ENCODE measurements at places on chromosomes 1 and 21.
A peak's percentile ranks its signal among the peaks of the same experiment; 100 is the strongest.

DNA sequence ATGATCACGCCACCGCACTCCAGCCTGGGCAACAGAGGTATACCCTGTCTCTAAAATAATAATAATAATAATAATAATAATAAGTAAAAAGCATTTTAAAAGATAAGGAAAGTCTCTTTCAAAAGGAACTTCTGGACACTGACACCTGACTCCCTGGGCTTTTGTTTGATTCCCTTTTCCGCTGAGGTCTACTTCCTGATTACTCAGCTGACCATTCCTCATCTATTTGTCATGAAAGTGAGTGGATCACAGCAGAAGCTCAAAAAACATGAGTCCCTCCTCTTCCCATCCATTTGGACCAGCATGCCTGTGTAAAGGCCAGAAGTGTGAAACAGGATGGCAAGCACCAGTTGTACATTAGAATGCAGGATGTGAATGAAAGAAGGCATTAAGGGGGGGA, 61.1 kb upstream of the FBXO28 start:
- no peak for DNase-seq

DNA sequence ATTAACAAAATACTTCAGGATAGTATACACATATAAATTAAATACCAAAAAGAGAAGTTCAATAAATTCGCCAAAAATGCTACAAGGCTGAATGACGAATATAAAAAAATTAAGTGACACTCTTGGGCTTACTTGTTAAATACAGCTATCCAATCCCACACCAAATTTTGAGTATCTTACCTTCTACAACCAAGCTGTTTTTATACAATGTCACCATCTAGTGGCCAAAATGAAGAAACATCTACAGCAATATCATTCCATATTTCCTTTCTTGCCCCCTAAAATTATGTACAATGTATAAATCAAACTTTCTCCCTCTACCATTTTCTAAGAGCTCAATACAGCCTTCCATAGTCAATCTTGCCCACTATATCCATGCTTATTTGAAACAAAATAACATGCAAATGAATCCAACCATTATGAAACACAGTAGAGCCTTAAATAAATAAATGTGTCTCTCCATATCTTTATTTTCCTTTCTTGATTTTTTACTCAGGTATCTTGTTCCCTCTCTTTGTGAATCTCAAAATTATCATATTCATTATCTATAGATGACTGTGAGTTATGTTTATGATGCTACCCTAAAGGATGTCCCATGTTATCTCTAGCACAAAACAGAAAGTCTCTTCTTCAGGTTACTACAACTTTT, 86.3 kb downstream of the ACBD6 start:
- DNase-seq, result no peak

DNA sequence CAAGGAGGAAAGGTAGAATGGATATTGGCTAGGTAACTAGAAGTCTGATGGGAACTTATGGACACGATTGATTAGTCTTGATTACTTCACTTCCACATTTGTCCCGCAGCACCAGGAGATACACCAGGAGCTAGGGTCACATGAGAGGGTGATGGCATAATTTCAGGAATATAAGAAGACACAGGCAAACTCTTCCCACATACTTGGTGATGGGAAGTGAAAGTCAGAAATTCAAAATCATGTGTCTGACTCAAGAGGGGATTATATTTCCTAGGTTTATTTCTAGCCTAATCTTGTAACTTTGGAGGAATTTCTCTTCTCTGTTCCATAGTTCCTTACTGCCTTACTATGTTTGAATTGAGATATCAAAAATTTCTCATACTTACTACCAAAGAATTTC, 185.0 kb downstream of the PBX1 start:
- DNase-seq, result no peak

GRCh38 chr1:234970401-234970730, 158.3 kb downstream of the TOMM20 start:
- DNase-seq, result no peak

- no peak for DNase-seq
Observed at GRCh38 chr1:39269791-39270342, 65.4 kb downstream of the MACF1 start.

DNA sequence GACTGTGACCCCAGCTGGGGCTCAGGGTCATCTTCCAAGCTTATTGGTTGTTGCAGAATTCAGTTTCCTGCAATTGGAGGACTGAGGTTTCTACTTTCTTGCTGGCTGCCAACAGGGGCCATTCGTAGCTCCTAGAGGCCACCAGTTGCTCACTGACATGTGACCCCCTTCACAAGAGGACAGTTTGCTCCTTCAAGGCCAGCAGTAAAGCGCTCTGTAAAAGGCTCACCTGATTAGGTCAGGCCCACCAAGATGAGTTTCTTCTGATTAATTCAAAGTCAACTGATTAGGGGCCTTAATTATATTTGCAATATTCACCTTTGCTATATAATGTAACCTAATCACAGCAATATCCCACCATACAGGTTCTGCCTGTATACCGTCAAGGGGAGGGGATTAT, 68.9 kb downstream of the SLC9A1 start:
- no peak for DNase-seq

DNA sequence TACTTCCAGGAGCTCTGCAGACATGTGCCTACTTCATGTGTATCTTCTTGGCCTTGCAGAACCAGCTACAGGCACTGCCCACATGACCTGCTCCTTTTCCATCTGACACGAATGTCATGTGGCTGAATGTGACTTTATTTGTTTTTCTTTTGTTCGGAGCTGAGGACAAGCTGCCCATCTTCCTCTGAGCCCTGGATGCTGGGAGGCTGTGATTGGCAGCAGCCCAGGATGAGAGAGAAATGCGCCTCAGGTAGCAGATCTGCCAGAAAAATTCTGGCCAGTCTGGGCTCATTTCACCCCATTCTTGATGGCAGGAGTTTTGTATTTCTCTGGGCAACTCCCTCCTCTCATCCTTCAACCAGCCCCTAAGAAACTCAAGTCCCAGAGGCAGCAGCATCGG, 372.0 kb downstream of the RPS6KC1 start:
- DNase-seq, result no peak

DNA sequence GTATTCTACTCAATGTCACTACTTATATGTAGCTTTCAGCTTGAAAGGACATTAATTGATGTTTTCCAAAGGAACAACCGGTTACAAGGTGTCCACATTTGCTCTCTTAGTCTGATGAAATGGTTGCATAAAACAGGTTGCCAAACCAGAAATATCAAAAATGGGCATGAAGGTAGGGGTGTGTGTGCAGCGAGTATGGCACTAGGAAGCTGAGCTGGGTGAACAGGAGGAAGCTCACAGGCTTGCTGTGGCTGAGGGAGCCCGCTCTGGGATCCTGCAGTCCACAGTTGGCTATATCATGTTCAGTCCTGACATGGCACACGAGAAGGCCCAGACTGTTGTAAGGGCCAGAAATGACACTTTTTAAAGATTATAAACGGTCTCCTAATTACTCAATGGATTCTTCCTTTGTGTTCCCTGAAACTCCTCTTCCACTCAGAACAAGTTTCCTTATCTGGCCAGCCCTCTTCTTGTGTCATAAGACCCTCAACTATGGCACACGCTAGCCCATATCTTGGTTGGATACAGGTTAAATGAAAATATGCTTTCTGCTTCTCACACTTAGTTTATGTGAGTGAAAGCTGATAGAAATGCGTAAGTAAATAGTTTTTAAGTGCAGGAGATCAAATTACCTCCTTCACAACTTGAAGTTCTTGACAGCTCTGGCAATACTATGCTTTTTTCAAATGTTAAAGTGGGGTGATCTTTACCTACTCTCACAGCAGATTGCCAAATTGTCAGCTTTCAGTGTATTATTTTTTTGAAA, 201.5 kb downstream of the LMO4 start:
- no peak for DNase-seq

GRCh38 chr1:205054013-205054412, 11.0 kb downstream of the CNTN2 start:
- DNase-seq, result no peak

- DNase-seq, result no peak
Observed at GRCh38 chr21:19026911-19027310, 623.3 kb upstream of the TMPRSS15 start.

DNA sequence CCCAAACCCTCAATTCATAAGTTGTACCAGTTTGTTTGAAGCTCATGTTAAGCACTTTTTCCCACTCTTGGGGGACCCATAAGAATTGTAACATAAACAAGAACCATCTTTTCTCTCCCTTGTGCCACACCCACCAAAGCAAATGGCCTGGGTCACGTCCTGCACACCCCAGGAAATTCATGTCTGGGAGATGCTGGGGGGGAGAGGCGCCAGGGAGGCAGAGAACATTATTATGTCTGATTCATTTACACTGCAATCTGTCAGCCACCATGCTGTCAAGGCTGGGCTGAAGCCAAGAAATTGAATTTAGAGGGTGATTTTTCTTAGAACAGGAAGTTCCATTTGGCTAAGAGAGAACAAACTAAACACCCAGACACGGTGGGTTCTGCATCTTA, 37.2 kb upstream of the IPO9 start:
- no peak for DNase-seq

DNA sequence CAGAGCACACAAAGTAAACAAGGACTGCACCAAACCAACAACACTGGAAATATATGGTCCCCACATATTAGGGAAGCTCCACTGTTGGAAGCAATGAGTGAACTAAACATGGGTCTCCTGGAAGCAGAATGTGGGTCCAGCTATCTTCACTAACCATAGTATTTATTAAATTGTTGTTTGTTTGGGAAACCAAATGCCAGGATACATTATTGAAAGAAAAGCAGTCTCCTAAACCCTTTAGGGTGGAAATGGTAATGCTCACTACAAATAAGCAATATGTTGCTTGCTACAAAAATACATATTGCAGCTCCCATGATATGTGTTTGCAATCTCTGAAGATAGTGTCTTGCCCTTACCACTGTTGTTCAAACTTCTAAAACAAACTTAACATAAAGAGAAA, 2.2 kb downstream of the NEGR1 start:
- DNase-seq, result no peak

- DNase-seq, result no peak
Observed at GRCh38 chr1:209815931-209816341, 10.0 kb upstream of the IRF6 start.

DNA sequence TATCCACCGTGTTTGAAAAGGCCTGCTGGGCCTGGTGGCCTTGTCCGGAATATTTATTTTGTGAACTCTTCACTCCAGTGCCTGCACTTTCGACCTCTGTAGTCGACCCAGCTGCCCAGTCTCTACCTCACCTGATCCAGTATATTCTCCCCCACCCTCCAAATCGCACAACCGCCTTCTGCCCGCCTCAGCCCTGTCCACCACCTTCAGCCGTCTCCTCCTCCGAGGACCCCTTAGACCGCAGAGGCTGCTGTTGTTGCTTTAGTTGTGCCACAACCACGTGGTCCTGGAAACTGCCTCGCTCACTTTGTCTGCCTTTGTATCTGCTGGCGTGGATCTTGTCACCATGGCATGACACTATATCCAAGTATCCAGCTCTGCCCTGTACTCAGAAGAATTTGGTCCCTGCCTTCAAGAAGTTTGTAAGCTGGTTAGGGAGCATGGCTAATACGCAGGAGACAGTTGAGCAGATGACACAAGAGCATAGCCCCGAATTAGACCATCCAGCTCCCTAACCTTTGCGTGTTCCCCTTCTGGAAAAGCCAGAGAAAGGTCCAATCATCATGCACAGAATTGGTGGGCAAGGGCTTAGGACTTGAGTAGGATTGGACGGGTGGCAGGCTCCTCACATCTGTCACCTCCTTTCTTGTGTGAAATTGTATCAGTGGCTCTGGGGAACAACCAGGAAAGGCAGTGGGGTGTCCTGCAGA, 1.5 kb downstream of the PHGDH start:
- DNase-seq, result no peak

- no peak for DNase-seq
Observed at GRCh38 chr1:107533436-107533835, 392.6 kb downstream of the NTNG1 start.

- peak; percentile 95 for DNase-seq
Observed at GRCh38 chr1:167219646-167220536, 795 bp upstream of the POU2F1 start.

DNA sequence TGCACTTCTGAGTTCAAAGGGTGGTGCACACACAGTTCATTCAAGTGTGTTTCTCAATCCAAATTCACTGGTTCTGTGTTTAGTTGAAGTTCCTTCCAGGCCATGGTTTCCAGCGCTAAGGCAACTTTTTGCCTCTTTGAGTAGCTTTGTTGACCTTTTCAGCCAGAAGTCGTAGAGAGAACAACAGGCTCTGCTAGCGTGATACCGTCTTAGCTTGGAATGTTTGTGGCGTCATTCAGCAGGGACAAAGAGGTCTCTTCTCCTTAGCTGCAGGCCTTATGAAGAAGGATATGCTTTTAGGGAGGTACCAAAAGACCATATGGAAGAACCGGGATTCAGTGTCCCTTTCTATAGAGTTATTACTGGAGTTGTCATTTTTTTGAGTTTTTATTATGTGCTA, 65.7 kb downstream of the CNIH3 start:
- DNase-seq, result no peak

DNA sequence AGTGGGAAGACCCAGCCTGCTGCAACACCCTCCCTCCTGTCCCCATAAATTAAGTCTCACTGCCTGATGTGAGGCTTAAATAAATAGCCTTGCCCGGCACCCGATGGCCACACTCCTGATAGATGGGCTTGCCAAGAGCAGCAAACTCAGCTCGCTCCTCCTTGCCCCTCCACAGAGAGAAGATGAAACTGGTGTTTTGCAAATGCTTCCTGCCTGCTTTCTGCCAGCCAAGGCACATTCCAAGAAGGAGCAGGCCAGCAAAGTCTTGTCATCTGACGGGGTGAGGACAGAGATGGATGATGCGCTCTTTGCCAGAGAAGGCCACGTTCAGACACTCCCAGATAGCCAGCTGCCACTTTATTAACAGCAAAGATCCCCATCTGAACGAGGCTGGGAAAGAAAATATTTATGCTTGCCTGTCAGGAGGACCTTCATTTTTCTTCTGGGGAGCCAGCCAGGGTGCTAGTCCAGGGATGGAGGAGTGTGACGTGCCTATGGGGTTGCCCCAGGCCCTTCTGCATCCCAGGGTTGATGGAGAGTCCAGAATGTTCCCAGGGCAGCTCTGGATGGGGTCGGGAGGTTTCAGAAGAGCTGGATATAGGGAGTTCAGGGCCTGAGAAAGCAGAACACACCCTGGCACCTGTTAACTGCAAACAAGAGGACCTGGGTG, 265.4 kb downstream of the FOXD2 start:
- DNase-seq, result no peak

- no peak for DNase-seq
Observed at GRCh38 chr1:156090138-156090839, 8.0 kb upstream of the MEX3A start.

DNA sequence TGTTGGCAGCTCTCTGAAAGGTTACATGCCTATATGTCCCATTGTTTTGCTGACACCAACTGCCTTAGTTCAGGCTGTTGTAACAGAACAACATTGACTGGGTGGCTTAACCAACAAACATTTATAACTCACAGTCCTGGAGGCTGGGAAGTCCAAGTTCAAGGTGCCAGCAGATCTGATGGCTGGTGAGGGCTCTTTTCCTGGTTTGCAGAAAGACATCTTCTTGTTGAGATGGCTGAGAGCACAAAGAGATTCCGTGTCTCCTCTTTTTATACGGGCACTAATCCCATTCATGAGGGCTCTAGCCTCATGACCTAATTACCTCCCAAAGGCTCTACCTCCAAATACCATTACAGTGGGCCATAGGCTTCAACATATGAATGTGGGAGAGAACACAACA, 10.2 kb upstream of the STMN1 start:
- no peak for DNase-seq

Data from activated CD4-positive, alpha-beta T cell treated with anti-CD3 and anti-CD28 coated beads for 48 hours (primary cell).